ENCODE measurements at places on chromosomes 3 and 15.

GRCh38 chr3:138539352-138539751 is 54.7 kb downstream of the CEP70 start:
- no peak for DNase-seq

- DNase-seq = no peak
Observed at GRCh38 chr3:40329071-40329470, 19.6 kb downstream of the EIF1B start.

- DNase-seq = no peak
Observed at GRCh38 chr3:49556500-49557275, 2.4 kb downstream of the BSN start.

DNA sequence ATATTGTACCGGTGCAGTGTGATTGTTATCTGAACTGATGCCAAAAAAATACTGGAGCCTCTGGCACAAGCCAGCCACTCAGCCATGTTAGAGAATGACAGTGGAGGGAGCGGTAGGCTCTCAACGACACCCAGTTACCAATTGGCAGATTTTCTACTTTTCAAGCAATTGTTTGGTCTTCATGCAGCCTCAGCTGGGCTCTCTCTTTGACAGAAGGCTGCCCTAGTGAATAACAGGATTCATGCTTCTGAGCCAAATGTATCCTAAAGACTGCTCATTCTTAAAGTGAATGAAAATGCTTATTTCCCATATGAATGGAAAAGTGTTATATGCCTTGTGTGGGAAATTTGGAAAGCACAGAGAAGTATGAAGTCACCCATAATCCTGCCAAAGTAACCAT is 261.2 kb upstream of the TRIM42 start:
- no peak for DNase-seq

DNA sequence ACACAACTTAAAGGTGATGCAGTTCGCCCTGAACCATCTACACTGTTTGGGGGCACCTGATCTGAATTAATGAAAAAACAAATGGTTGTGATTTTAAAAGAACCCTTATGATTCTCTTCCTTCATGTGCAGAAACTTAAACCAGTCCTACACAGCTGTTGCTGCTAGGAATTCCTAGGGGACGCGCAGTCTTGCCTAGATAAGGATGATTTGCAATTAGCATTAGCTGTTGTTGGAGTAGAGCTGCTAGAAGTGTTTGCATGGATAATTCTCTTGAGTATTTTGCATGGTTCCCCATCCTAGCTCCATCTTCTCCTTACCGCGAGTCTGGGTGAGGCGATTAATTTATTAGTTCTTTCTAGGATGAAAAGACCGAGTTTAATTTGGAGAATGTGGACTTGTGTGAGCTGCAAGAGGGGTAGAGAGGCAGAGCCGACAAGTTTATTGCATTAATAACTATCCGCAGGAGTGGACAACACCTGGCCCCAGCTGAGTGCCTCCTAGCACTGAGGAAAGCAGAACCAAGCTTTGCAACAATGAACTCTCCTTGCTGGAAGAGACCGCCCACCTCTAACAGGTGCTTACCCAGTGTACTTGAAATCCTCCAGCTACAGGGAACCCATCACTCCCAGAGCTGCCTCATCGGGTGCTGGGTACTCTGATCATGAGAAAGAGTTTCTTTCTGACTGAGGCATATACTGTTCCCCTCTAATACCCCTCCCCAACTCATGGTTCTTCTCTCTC is 75.0 kb upstream of the WNT7A start:
- no peak for DNase-seq

DNA sequence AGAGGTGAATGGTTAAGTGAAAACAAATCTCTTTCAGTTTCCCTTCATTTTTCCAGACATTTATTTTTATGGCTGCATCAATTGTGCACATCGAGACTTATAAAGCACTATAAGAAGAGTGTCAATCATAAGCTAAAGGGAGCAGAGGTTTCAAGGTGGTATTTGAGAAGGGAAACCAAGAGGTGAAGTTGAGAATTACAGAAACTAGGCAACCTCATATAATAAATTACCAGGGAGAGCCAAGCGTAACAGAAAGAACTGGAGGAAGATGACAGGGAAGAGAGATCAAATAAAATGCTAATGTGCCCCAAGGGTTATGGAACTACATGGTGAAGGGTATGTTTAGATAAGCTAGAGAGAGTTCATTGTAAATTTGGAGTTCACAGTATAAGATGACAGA is 6.3 kb upstream of the CCDC54 start:
- DNase-seq = no peak

- no peak for DNase-seq
Observed at GRCh38 chr3:29694783-29695182, 413.9 kb downstream of the RBMS3 start.

GRCh38 chr15:35560870-35561269 is 14.9 kb upstream of the DPH6 start:
- DNase-seq = no peak

DNA sequence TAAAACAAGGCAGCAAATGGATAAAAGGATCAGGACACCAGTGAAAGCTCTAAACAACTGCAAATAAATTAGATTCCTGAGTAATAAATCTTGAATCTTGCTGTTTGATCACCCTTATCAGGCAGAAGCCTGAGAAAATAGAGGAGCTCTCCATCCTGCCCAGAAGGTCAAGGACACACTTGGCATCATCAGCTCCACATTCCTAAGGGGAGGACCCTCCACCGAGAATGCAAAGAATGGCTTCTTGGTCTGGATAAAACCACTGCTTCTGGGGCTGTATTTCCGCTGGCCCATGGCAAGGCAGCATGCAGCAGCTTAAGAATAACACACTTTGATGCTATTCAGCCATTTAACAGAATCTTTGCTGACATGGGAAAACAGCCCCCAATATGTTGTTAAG is 108.9 kb upstream of the TSC22D2 start:
- DNase-seq = no peak

DNA sequence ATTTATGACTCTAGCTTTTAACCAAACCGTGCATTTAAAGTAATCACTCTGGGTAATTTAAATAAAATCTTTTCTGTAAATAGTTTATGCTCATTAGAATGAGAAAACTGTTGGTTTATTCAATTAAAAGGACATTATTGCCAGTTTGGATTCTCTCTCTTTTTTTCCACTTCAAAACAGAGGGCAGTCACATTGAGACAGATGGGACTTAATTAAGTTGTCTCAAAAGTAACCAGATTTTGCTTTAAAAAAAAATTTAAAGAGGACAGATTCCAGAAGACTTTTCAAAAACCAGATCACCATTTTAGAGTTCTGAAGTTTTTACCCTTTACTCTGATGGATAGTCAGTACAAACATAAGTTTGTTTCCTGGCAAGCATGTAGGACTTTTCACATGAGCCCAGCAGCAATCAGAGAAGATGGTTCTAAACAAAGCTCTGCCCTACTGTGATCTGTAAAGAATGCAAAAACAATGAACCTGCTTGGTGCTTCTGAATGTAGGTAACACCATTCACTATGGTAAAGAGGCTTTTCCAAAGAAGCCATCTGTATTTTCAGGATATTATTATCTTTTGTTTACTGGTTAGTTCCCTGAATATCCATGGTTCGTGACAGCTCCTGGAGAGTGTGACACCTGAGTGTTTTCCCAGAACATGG is 136.2 kb downstream of the LRTM1 start:
- DNase-seq = no peak

- DNase-seq = no peak
Observed at GRCh38 chr3:172454180-172454579, 5.9 kb upstream of the GHSR start.

- no peak for DNase-seq
Observed at GRCh38 chr3:50714946-50715345, 40.2 kb downstream of the DOCK3 start.

DNA sequence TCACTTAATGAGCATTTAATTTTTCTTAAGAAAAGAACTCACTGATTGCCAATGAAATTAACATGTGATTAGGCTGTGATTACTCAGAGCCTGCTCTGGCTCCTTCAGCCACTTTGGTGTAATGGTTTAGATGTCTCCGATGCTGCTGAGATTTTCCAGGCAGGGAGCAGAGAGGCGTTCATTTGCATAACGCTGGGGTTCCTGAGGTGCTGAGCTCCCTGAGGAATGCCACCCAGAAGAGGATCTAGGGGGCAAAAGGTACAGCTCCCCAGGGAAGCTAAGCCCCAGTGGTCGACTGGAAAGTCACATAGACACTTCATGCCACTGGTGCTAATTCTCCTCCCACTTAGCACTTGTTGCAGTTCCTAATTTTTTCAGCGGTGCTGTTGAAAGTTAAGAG is 119.5 kb downstream of the USP13 start:
- no peak for DNase-seq

- DNase-seq = no peak
Observed at GRCh38 chr3:61743686-61744242, 182.4 kb downstream of the PTPRG start.

GRCh38 chr3:62990704-62991413 is 115.6 kb upstream of the CADPS start:
- DNase-seq = no peak

All from posterior cingulate gyrus (tissue), 11 donors.